ENCODE measurements at places on chromosomes 2 and 18.

DNA sequence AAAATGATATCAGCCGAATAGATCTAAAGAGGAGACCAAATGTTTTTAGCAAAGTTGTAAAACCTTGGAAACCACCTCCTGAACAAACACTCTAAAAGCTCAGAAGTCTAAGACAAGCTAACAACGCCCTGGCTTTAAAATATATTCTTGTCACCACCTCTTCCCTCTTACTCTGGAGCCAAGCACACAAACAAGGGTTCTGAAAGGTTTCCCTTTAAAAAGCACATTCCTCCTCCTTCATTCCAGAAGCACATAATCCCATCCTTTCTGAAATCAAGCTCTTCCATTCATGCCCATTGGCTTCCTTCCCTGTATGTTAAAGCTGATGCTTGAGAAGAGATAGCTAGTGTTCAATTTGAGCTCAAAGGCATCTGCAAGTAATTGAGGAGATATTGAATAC lies 382.0 kb downstream of the LNPK start:
- no peak for DNase-seq

- no peak for DNase-seq
Observed at GRCh38 chr2:219918254-219918653, 290.8 kb downstream of the SLC4A3 start.

- no peak for DNase-seq
Observed at GRCh38 chr2:73449404-73449803, 63.8 kb downstream of the ALMS1 start.

DNA sequence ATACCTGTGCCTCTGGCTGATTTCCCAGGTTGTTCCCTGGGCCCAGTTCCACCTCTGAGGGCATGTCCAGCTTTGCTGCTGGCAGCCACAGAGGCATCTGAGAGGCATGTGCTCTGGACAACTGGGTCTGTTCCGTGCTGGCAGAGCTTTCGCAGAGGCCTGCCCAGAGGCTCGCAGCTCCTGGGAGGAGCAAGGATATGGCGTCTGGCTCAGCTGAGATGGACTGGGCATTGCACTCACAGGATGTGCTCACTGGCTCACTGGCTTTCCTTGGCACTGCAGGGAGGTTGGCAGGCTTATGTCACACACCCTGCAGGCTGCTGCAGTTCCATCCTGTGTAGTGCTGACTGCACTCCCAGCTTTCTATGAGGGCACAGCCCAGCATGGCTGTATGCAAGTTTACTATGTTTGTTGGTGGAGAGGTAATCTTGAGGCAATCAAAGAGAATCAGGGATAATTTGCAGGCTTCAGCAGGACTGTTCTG lies 172.3 kb downstream of the PRKCE start:
- no peak for DNase-seq

All from Jurkat, Clone E6-1 (cell line).